ENCODE measurements at places on chromosomes 5 and 9.
A peak's percentile ranks its signal among the peaks of the same experiment; 100 is the strongest.

DNA sequence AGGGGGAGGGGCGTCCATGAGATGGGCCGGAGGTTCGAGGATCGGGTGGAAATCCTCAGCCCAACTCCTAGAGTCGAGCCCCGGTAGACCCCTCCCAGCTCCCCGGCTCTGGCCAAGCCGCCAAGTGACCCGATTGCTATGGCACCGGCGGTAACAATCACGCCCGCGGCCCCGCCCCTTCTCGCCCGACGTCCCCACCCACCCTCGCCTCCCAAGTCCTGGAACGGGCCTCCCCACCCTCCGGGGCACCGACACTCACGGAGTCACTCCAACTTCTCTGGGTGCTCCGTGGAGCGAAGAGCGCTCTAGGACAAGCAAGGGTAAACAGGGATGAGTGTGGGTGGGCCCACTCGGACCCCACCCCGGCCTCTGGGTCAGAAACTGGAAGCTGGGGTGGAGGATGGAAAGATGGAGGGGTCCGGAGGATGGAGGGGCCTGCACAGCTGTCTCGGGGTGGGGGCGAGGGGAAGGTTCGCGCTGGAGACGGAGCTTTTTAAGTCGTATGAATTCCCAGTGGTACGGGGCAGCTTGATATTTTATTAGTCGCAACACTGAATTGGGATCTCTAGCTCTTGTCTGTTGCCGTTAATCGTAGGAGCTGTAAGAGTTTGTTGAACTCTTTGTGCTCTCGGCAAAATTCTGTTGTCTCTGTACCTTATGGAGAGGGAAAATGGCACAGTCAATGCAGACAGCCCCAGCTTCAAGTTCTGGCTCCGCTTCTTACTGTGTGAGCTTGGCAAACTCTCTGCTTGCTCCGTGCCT lies at the start of gene SPACA9:
Gene SPACA9, plus strand, starts transcription at position 204 of the 762 bp plus-strand sequence. CDS start 5,050 bp downstream, outside the sequence.
- DNase-seq = peak; percentile 78

- no peak for DNase-seq
These were observed 101.5 kb upstream of the ZNF462 start for GRCh38 chr9:106761493-106761892.

- peak; percentile 67 for DNase-seq
These were observed 5.4 kb upstream of the PITX1 start for GRCh38 chr5:135039271-135040033.

DNA sequence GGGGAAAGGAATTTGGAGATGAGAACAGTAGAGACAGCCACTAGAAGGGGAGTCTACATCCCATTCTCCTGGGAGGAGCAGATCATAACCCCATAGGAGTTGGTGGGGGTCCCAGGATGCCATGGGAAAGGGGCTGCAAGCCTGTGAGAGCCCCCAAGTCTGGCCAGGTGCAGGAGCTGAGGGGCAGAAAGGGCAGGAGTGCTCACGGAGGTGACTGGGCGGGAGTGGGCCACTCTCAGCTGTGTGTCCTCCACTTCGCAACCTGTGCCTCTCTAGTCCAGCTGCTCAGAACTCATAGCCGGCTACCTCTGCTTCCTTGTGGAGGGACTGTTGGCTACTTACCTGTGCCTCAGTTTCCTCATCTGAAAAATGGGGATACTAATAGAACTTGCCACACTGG lies 263.9 kb downstream of the FSTL4 start:
- DNase-seq = no peak

DNA sequence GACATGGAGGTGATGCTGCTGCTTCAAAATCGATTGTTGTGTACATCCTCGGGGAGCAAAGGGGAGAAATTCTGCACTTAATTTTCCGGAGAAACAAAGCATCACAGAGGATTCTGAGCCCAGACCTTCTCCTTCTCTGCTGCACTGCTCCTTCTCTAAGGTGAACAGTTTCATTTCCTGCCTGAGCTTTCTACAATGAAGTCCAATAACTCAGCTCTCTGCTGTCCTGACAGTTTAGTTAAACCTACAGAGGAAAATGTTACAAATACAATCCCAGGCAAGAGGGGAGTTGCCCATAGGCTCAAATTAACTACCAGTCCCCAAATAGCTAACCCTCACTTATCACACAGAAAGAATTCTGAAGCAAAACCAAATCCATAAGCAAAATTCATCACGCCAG lies 206.3 kb downstream of the EFNA5 start:
- no peak for DNase-seq

DNA sequence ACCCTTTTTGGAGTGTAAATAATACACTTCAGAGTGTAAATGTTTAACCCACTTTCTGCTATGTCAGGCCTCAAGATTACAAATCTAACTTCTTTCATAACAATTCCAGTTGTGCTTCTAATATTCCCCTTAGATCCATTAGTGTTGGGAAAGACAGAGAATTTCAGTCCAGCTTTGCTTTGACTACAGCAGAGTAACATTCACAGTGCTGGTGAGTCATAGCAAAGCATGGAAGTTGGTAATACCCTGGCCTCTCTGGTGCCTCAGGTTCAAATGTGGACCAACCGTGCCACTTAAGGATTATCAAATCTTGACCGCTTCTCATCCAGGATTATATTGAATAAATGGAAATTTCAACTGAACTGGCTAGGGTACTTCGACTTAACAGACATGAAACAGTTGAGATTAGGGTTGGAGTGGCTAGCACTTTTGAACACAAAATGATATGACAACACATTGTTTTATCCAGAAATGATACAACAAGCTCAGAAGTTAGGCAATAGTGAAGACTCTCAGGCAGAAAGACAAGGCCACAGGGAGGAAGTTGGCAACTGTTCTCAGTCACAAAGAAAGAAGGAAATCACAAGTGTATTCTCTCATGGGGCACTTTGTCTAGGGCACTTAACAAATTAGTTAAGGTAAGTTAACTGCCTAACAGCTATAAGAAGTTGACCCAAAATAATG lies 24.4 kb upstream of the RASA1 start:
- DNase-seq = no peak

- DNase-seq = no peak
These were observed 298.7 kb upstream of the KCNN2 start for GRCh38 chr5:114062932-114063867.

GRCh38 chr5:128412145-128412930 lies 125.7 kb downstream of the FBN2 start:
- DNase-seq = no peak

DNA sequence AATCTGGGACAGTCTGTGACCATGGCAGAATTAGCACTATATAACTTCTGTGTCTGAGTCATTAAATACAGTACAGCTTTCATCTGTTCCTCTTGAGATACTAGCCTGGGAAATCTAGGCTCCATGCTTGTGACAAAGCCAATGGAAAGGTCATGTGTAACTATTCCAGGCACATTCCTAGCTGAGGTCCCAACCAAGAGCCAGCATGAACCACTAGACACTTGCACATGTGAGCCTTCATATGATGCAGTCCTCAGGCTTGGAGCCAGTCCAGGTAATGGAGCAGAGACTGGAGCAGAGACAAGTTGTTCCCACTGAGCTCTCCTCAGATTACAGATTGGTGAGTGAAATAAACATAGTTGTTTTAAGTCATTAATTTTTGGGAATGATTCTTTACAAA lies 412.4 kb upstream of the ZNF462 start:
- DNase-seq = no peak

- DNase-seq = no peak
These were observed 291.4 kb downstream of the FANCC start for GRCh38 chr9:95026148-95026524.

- no peak for DNase-seq
These were observed 37.5 kb downstream of the CTNNA1 start for GRCh38 chr5:138790684-138791083.

Data from ecto neural progenitor cell (in vitro differentiated cells).